ENCODE measurements at places on chromosomes 6 and 20.

DNA sequence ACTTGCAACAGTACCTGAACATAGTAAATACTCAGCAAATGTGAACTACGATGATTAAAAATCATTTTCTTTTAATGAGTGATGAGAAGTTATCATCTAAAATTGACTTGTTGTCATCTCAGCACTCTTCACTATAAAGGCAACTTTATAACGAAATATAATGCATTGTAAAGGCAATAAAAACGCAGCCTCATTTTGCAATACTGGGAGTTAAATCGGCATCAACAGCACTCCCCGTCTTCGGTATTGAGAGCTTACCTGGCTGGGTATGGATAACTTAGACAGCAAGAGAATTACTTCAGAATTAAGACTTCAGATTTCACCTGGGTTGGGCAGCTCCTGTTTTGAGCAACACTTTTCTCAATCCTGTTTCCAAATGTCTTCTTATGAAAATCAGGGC is 20.8 kb downstream of the NKX2-2 start:
- DNase-seq, result no peak

DNA sequence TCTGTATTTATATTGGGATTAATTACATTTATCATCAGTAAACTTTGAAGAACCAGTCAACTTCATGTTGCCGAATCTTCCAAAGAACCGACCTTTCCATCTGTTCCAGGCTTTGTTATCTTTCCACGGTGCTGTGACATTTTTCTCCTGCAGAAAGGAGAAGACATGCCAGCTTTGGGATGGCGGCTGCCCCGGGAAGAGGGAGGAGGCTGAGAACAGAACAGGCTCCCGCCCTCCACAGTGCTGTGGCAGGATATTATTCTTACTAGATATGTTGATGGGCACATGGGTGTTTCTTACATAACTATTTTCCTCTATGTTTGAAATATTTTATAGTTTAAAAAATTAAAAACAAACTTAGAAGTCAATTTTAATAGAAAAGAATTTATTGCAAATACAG is 44.9 kb downstream of the GINS1 start:
- DNase-seq, result no peak

DNA sequence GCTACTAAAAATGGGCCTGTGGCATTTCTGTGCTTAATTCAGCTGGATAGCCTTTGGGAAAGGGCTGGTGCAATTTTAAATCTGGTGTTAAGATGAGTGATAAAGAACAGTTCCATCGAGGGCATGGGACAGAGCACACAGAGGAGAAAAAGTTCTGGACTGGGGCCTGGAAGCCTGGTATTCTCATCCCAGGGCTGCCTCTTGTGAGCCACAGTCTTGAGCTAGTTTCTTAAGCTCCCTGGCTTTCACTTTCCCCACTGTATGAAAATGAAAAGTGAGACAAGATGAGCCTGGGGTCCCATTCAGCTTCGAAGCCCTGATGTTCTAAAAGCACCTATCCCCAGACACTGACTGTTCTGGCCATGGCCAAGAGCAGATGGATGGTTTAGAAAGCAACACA is 14.3 kb upstream of the LAMA4 start:
- DNase-seq, result no peak

DNA sequence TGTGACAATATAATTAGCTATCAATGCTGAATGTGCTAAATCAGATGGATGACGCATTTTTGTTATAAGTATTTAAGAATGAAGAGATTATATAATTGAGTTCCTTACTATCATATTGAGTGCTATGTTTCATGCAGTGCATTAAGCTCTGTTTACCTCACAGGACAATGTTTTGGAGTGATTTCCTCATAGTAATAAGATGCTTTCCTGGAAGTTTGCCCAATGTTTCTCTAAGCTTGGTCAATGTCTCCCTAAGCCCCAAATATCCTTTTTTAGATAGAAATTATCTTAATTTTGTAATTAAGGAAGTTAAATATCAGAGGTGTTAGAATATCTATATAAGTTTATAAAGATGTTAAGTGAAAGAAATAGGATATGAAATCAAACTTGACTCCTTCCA is 489.6 kb downstream of the MMUT start:
- no peak for DNase-seq

GRCh38 chr20:10476319-10476724 is 41.2 kb downstream of the SLX4IP start:
- no peak for DNase-seq

- no peak for DNase-seq
Observed at GRCh38 chr6:43698584-43699349, 11.2 kb upstream of the MRPS18A start.

- DNase-seq, result no peak
Observed at GRCh38 chr6:159761129-159761872, 544 bp upstream of the ACAT2 start.

- DNase-seq, result no peak
Observed at GRCh38 chr6:158708239-158708638, 58.4 kb downstream of the SYTL3 start.

GRCh38 chr20:36541227-36541767 is at the start of gene MYL9:
MYL9 (plus strand) TSS chr20:36541519; CDS start chr20:36544885, 3,366 bp downstream.
- DNase-seq, result no peak

- no peak for DNase-seq
Observed at GRCh38 chr20:41927655-41928054, 309.5 kb upstream of the CHD6 start.

- DNase-seq, result no peak
Observed at GRCh38 chr6:85792254-85792653, 149.6 kb upstream of the SYNCRIP start.

- no peak for DNase-seq
Observed at GRCh38 chr20:51400051-51400926, 142.2 kb downstream of the NFATC2 start.

DNA sequence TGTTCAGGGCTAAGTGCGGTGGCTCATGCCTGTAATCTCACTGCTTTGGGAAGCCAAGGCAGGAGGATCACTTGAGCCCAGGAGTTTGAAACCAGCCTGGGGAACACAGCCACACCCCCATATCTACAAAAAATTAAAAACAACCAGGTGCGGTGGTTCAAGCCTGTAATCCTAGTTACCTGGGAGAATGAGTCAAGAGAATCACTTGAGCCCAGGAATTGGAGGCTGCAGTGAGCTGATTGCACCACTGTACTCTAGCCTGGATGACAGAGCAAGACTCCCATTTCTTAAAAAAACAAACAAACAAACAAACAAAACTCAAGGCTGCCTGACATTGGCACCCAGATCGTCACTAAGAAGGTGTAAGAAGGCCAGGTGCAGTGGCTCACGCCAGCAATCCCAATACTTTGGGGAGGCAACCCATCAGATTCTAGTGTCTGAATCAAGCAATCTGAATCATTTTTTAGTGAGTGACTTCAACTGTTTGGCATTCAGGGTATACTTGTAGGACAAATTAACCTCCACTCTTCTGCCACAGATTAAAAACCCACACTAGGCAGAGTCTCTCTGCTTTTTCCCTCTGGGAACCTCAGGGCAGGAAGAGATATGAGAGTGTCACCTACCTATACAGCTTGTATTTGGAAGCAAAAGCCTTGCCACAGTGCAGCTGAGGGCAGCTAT is 6.1 kb downstream of the PLAGL2 start:
- no peak for DNase-seq

DNA sequence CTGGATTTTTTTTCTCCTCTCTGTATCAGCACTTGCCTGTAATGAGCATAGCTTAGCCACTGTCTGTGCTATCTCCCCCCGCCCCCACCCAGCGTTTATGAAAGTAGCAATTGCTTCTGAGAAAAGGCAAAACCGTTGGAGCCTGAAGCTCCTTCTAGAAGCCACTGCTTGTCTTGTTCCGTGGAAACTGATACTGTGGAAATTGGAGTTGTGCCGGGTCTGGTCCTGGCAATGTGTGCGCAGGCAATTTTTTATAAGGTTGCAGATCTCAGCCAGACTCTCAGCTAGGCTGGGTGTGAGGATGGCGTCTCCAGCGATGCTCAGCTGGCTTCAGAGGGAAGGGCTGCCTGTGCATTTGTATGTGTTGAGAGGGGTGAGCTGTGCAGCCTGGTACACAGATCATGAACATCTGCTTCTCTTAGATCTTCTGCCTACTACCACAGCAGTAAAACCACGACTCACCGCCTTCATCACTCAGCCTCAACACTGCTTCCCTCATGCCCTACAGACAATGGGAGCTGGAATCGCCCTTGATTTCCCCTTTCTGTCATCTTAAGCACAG is 72.4 kb upstream of the GTSF1L start:
- no peak for DNase-seq

- no peak for DNase-seq
Observed at GRCh38 chr20:41538810-41539596, 79.2 kb downstream of the CHD6 start.

GRCh38 chr20:25580711-25581110 is 4.6 kb downstream of the NINL start:
- no peak for DNase-seq

DNA sequence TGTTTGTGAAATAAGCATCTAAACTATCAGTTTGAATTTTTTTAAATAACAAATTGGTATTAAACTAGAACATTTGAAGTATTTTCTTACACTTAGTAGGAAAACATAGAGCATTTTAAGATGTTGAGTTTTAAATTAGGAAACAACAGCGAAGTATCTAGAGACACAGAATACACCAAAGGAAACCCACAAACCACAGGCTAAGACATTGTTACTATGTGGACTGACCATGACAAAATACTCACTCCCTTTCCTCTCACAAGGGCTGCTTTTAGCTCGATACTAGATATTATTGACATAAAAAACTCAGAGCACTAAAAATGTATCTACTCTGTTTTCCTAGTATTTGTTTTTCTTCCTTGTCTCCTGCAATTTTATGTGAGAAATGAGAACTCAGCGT is 266.0 kb upstream of the CITED2 start:
- DNase-seq, result no peak

GRCh38 chr6:164967102-164967501 is 342.3 kb downstream of the C6orf118 start:
- DNase-seq, result no peak

DNA sequence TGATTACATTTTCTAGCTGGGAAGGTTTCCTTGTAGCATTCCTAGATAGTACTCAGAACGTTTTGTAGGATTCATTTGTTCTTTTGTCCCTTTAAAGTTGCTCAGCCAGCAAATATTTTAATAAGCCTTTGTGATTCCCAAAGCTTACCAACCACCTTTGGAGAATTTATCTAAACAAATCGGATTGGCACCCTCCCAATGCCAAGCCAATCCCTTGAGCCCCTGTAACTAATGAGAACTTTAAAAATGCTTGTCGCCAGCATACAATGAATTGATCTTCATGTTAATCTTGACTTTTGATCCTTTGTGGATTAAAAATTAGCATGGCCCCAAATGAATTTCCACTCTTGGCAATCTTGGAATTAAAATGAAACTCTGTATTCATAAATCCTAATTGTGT is 559.5 kb downstream of the UTRN start:
- DNase-seq, result no peak

DNA sequence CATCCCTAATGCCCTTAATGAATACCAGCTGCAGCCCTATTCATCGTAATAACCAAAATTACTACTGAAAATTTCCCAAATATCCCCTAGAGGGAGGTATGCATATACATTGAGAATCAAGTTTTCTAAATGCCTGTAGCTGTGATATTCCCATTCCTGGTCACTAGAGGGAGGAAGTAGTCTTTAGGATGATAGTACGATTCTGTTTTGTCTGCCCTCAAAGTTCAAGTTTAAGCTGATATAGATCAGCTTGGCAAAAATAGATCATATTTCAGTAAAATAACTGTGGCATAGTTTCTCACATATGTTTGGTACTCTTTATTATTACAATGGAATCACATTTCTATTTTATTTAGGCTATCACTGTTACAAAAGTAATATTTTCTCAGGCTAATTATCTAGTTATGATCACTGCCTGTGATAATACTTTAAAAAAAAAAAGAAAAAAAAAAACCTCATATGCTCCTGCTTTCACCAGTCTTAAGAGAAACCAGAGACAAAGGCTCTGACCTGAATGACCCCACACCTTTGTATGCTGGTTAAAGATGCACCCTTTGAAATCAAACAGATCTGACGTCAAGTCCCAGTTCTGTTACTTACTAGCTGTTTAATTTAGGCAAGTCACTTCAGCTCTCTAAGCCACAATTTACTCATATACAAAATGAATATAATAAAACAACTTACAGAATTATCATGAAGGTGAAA is 11.0 kb downstream of the TSPYL1 start:
- peak; percentile 28 for DNase-seq

- no peak for DNase-seq
Observed at GRCh38 chr6:74114428-74114827, 418.4 kb downstream of the CD109 start.

DNA sequence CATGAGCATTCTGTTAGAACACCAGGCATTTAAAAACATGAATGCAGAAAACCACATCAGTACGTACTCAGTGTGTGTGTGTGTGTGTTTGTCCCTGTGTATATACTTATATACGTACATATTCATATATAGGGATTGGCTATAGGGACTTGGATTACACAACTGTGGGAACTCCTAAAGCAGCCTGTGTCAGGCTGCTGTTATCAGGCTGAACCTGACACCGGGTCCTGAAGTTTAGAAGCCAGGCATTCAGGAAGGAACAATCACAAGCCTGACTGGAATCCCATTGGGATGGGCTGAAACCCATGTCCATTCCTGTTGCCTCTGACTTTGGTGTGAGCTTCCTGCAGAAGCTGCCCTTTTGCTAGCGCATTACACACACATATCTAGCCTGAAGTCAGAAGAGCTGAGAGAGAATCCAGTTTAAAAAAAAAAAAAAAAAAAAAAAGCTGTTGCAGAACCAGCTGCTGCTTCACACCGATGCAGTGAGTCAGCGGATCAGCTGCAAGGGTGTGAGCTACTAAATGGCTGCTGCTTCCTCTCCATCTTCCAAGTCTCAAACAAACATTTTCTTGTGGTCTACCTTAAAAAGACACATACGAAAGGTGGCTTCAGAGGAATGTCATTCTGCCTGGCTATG is 348.1 kb downstream of the THBS2 start:
- no peak for DNase-seq

- DNase-seq, result no peak
Observed at GRCh38 chr6:168625602-168626001, 184.6 kb downstream of the SMOC2 start.

DNA sequence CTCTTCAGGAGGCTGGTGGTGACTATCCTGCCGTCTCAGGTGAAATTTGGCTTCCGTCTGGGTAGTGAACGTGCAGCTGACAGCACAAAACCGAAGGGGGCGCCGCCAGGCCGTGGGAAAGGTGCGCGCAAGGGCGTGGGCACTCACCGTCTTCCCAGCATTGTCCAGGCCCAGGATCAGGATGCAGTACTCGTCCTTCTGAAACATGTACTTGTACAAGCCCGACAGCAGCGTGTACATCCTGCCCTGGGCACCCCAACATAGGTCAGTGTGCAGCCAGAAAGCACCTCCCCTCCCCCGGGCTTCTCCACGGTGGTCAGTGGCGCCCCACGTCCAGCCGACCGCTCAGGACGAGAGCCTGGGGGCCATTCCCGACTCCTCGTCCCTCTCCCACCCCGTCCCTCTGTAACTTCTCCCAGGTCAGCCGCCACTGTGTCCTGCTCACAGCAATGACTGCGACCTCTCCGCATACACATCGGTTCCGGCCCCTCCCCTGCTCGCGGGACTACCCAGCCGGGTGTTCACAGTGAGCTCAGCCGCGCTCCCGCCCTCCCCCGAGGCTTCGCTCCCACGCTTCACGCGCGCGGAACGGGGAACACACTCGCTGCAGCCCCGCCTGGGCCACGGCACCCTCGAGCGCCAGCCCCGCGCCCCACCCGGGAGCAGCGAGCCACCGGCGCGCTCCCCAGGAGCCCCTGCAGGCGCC is 771 bp downstream of the ARFRP1 start:
- no peak for DNase-seq

All from NCI-H187 treated with DMSO at 0.1 percent for 48 hours (cell line).